ENCODE measurements at places on chromosomes 5 and 9.

- no peak for DNase-seq
Measured at GRCh38 chr5:1325191-1325741, 19.6 kb downstream of the CLPTM1L start.

DNA sequence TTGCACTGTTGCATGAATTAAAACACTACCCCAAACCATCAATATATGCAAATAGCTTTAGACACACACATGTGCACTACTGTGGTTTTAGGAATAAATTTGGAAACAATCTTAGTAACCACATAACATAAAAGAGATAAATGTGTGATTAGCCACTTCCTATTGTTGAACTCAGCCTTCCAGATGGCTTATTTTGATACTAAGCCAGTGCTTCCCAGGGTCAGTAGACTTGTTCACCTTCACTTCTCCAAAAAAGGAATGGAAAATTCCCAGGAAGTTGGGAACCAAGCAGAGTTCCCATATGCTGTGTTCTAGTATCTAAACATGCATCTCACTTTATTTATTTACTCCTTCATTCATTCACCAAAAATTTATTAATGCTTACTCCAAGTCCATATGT is 47.8 kb downstream of the SVEP1 start:
- no peak for DNase-seq

GRCh38 chr5:111582451-111582850 is 70.1 kb upstream of the STARD4 start:
- no peak for DNase-seq

DNA sequence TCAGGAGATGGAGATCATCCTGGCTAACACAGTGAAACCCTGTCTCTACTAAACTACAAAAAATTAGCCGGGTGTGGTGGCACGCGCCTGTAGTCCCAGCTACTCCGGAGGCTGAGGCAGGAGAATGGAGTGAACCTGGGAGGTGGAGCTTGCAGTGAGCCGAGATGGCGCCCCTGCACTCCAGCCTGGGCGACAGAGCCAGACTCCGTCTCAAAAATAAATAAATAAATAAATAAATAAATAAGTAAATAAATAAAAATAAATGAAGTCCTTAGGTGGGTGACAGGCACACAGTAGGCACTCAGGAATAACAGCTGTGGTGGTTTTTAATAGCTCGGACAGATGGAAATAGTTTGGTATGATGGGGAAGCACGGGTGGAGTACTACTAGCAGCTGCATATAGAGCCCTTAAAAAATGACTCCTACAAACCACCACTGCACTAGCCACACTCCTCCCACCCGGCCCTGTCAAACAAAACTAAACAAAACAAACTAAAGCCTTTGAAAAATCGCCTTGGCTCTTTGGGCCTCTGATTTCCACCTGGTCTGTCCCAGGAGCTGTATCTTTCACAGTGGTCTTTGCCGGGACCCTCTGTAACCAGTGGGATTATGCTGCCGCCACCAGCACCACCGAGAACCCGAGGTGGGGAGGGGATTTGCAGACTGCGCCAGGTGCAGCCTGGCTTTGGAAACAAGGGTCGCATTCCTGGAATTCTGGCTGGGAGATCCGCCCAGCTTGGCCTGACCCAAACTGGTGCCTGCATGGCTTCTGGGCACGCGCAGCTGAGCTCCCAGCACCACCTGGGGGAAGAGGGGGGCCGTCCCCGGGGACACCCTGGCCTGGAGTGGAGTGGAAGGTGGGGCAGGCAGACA is 5.1 kb upstream of the WDR5 start:
- DNase-seq: no peak

DNA sequence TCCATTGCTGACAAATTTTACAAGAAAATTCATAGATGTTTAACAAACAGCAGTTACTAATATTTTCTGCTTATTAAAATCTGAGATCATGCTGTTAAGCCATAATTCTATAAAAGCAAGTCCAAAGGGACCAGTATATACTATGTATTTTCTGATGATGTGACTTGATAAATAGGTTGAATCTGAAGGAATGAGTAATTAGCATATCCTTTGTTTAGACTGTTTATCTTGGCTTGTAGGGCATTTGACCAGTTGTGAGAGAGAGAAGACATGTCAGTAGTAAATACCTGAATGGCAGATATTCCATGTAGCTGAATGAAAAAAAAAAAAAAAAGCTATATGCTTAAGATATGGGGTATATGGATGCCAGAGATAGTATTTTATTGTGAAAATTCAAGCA is 14.6 kb downstream of the CPEB4 start:
- no peak for DNase-seq

DNA sequence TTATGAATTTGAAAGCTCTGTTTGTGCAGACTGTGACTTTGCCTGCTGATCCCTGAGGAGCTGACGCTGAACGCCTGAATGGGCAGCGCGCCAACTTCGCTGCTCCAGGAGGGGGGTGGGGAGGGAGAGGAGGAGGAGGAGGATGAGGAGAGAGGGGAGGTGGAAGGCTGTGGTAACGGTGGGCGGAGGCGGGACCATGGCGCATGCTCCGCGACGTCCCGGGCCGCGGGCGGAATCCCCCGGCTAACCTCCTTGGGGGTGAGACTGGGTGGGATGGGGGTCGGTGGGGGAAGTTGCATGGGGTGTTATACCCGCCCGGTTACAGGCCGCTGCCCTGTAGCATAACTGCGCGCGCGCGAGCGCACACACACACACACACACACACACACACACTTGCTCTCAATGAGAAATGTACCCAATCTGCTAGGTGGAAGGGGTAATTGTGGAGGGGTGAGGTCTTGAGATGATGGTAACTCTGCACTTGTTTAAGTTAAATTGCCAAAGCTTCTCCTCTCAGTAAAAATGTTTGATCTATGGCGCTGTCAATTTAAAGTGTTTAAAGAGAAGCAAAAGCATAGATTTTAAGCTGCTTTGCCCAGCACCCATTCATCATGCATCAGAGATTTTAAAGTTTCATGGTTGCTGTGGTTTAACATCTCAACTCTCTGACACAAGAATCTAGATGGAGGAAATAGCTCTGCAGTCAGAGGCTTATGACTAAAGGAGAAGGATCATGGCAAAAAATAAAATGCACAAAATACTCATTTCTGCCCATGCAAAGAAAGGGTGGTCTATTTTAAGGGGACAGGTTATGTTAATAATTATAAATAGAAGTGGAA is 76.6 kb upstream of the TBCA start:
- no peak for DNase-seq

DNA sequence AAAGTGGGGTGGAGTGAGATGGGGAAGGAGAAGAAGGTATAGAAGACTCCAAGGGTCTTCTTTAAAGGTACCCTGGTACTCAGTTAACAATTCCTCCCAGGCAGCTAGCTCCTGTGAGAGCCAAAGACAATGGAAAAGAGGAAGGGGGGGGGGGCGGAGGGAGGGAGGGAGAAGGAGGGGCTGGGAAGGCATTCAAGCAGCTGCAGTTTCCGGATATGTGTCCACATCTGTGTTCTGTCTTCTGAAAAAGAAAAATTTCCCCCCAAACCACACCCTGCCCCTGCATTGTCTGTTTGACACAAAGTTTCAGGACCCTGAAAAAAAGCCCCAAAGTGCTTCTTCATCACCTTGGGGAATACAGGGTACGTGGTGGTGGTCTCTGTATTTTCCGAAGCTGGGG is 11.1 kb downstream of the SPRY4 start:
- no peak for DNase-seq

GRCh38 chr9:20315677-20316076 is 306.6 kb downstream of the MLLT3 start:
- no peak for DNase-seq

- no peak for DNase-seq
Measured at GRCh38 chr5:118687661-118688621, 300.4 kb downstream of the DTWD2 start.

Measured in stimulated activated CD4-positive, alpha-beta T cell treated with anti-CD3 and anti-CD28 coated beads, Interleukin-1b, Interleukin-23, amount 100 ng/mL, for 1 hour (primary cell).